Fibroblast of the aortic adventitia (primary cell): ENCODE measurements at places on chromosomes 7 and 10. TPM values are rescaled to one million over a fixed set of nuclear protein-coding genes. Genes with fewer than 3 reads are reported as not detected.
A peak's percentile ranks its signal among the peaks of the same experiment; 100 is the strongest.

Gene SP8
- total RNA-seq = not detected in 2 replicates

GRCh38 chr10:44205067-44205466, 179.8 kb downstream of the CXCL12 start:
- peak; percentile 17 for DNase-seq

- peak; percentile 87 for DNase-seq
These were observed 64.6 kb downstream of the KLF6 start for GRCh38 chr10:3720228-3721019.

DNA sequence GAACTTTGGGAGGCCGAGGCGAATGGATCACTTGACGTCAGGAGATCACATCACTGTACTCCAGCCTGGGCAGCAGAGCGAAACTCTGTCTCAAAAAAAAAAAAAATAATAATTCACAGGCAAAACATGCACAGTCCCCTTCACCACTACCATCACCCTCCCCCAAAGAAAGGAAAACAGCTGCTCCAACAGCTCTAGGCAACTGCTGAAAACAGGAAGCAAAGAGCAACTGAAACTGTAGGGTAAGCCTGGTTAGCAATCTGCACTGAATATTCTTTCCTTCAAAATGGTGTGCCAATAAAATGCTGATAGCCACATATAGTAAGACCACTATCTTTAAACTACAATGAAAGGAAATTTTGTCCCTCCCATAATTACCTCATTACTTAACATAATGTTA, 11.8 kb downstream of the NT5C2 start:
- DNase-seq = no peak

DNA sequence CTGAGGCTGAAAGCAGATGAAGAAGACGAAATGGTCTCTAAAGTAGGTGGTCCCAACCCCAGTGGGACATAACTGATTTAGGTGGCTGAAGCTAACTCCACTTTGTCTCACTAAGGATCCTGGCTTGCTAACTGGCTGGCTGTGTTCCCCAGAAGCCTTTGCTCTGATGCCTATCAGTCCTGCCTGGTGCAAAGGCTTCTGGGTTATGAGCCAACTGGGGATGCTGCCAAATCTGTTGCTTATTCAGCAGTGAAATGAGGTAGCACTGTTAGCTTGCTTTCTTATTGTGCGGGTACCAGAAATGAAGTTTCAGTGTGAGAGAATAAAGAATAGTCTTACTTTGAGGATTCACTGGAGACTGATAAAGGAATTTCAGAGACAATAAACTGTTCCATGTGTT, 18.1 kb downstream of the PRKG1 start:
- peak; percentile 83 for DNase-seq

- no peak for DNase-seq
These were observed 1.3 kb downstream of the KAZALD1 start for GRCh38 chr10:101063050-101063525.

GRCh38 chr7:19522486-19522885, 186.4 kb downstream of the POLR1F start:
- DNase-seq = peak; percentile 59

DNA sequence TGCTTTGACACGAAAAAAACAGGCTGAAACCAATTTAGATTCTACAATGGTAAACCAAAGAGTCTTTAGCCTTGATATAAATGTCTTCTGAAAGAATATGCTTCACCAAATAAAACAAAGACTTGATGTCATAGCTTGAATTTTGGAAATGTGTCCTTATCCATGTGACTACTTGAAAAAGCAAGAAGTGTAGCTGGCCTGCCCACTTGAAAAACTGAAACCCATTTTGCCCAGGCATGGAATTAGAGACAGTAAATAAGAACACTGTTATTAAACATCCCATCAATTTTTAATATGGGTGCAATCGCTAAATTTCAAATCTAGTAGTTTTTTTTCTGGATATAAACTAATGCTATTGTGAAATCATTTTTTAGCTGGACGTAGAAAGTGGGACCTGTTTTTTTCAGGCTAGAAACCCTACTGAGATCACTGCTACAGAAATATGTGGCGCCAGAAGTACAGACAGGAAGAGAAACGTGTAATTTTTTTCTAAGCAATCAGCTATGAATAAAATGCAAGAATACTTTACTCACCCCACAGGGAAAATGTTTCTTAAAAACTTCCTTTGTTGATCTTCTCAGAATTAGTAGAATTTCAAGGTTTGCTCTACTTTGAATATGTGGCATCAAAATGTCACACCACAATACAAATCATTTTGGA, 56.7 kb downstream of the PIP4K2A start:
- DNase-seq = peak; percentile 65

Gene MSMB
- total RNA-seq = not detected in 2 replicates

- DNase-seq = no peak
These were observed 165.8 kb downstream of the SRPK2 start for GRCh38 chr7:105222953-105223352.

GRCh38 chr10:80046629-80047441, 31.6 kb upstream of the TMEM254 start:
- peak; percentile 66 for DNase-seq

- peak; percentile 66 for DNase-seq
These were observed 3.4 kb downstream of the TWIST1 start for GRCh38 chr7:19113855-19114550.

DNA sequence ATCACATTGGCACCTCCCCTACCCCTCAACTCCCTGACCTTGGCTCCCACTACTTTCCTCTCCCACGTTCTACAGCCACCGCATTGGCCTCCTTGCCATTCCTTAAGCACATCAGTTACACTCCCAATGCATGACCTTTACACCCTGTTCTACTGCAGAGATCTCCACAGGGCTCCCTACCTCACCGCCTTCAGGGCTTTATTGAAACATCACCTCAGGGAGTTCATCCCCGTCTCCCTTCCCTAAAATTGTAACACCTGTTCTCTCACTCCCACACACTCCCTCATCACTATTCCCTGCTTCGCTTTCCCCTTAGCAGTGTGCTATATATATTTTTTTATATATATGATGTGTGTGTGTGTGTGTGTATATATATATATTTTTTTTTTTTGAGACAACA, 18.5 kb downstream of the CNNM1 start:
- DNase-seq = no peak
